ENCODE measurements at places on chromosomes 2 and 18.

GRCh38 chr2:185471441-185471840 lies 267.2 kb upstream of the FSIP2 start:
- DNase-seq, result no peak

GRCh38 chr2:67900826-67901225 lies 162.0 kb downstream of the C1D start:
- DNase-seq, result no peak

- no peak for DNase-seq
Measured at GRCh38 chr2:159737292-159737916, 25.1 kb downstream of the MARCHF7 start.

DNA sequence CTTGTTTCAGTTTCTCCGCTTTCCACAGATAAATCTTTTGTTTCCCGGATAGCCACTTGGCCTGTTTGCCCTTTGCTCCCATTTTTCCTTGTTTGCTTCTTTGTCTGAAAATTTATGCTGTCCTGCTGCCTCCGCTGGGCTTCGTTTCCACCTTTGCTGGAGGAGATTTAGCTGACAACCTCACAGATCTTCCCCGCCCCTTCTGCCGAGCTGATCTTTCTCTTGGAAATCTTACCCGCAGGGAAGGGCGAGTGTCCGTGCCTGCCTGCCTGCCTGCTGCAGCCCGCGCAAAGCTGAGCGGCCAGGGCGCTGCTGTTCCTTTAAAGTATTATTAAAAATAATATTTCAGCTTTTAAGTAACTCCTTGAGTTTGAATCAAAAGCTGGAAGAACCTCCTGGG lies 1.4 kb upstream of the XRCC5 start:
- DNase-seq, result no peak

- DNase-seq, result no peak
Measured at GRCh38 chr2:101787097-101787496, 89.6 kb downstream of the MAP4K4 start.

GRCh38 chr2:126510356-126510755 lies 145.6 kb upstream of the GYPC start:
- no peak for DNase-seq

- no peak for DNase-seq
Measured at GRCh38 chr2:42569116-42569711, 782 bp downstream of the MTA3 start.

DNA sequence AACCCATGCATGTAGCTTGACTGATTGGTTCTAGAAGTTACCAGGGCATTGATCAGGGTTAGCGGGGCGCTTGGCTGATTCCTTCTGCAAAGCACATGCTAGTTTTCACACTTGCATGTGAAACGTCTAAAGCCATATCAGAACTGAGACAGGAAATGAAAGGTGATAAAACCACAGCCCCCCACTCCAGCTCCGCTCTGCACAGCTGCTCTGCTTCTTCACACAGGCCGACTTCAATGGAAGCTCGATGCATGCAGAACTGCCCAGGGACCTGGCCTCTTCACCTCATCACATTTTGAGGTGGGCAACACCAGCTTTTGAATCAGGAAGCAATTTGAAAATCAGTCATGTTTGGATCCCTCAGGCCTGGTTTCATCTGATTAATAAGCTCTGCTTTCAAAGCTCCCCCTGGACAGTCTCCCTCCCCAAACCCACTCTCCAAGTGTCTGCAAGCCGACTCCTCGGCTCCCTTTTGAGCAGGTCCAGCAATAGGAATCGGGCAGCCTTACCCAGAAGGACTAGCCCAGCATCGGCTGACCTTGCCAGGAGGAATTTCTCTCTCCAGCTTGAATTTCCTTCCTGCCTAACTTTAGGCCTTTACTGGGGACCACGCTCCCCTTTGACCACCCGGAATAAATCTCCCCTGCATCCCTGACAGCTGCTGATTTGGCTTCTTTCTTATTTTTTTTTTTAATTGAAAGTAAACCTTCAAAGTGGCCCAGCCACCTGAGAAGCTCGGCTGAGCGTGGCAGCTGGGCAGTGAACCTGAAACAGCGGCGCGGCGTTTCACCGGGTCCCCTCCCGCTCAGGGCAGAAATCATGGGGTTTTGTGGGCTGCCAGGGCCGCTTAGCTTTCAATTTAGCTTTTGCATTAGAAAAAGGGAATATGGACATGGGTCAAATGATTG lies 31.7 kb downstream of the HRH4 start:
- no peak for DNase-seq

DNA sequence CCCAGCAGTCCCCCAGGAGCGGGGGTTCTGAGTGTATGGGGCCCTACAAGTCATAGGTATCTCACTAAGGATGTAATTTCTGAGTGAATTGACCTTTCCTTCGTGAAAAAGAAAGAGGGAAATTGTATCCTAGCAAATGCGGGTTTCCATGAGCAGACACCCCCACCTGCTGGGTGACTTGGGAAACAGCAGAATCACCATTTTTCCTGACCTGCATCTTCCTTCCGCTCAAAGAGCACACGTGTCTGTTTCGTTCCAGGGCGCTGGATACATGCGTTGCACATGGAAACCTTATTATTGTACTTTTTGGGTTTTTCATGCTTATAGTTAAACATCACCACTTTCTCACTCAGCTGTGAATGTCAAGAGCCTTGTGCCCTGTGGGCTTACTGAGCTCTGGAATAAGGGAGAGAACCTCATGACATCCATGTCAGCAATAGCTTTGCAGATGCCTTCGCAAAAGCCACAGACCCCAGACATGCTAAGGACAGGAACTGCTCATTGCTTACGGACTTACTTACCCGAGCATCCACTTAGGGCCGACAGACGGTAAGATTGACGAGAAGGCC lies 132.8 kb downstream of the TPO start:
- peak; percentile 58 for DNase-seq

DNA sequence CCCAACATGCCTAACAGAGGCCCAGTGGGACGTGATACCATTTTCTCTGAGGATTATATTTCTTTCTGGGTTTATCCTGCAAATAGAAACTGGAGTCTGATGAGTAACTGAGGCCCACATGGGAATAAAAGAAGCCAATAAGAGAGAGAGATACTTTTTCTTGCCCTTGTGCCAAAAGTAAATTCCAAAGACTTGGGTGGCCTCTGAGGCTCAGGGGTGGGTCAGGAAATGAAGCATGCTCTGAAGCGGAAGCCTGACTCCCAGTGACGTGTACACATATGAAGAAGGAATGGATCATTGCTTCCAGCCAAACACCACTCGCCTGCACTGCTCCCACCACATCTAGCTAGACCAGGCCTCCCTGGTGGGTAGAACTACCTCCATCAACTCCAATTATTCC lies 273.6 kb upstream of the NCKAP5 start:
- no peak for DNase-seq

DNA sequence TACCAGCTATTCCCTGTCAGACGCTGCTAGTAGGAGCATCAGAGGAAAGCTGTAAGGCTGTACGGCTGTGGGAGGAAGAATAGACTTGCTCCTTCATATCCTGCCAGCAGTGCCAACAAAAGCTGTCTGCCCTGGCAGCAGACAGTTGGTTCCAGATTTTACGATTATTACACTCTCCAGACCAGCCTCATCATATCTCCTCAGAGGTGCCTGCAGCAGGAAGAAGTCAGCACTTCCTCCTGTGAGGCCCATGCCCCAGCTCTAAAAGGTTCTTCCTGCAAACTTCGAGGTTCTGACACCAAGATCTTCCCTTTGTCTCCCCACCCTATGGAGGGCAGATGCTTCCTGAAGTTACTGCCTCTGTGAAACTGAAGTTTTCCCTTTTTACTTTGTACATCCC lies 537.7 kb upstream of the PKDCC start:
- DNase-seq, result no peak

- DNase-seq, result no peak
Measured at GRCh38 chr2:205139822-205140463, 542.4 kb upstream of the NRP2 start.

DNA sequence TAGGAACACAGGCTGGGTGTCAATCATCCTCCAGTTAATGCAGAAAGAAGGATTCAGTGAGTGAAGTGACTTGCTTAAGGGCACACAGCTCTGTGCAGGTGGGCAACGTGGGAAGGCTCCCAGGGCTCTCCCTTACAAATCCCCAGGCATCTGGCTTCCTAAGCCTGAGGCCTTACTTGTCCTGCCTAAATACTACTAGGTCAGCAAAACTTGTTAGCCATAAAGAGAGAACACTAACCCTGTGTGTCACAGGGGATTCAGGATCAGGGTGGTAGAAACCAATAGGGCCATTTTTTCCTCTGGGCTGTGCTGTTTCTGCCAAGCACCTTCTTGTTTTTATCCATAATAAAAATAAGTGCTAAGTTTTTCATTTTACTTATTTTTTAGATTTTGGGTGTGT lies 55.0 kb downstream of the GATA6 start:
- DNase-seq, result no peak

GRCh38 chr18:6672821-6673308 lies 56.7 kb upstream of the ARHGAP28 start:
- DNase-seq, result no peak

- no peak for DNase-seq
Measured at GRCh38 chr2:166238176-166238575, 110.4 kb upstream of the SCN1A start.

DNA sequence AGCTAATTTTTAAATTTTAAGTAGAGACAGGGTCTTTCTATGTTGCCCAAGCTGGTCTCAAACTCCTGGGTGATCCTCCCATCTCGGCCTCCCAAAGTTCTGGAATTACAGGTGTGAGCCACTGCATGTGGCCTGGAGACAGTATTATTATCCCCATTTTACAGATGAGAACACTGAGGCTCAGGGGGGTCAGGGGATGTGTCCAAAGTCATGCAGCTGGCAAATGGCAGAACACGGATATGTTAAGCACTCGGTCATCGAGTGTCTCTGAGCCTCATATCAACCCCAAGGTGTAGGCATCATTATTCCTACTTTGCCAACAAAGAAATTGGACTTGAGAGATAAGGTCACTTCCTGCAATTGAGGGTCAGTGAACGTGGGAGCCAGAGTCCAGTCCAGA lies 12.6 kb downstream of the KCNK3 start:
- no peak for DNase-seq

GRCh38 chr2:46384457-46384815 lies 87.2 kb downstream of the EPAS1 start:
- DNase-seq, result no peak

- no peak for DNase-seq
Measured at GRCh38 chr2:233042549-233042948, 10.1 kb downstream of the NEU2 start.

DNA sequence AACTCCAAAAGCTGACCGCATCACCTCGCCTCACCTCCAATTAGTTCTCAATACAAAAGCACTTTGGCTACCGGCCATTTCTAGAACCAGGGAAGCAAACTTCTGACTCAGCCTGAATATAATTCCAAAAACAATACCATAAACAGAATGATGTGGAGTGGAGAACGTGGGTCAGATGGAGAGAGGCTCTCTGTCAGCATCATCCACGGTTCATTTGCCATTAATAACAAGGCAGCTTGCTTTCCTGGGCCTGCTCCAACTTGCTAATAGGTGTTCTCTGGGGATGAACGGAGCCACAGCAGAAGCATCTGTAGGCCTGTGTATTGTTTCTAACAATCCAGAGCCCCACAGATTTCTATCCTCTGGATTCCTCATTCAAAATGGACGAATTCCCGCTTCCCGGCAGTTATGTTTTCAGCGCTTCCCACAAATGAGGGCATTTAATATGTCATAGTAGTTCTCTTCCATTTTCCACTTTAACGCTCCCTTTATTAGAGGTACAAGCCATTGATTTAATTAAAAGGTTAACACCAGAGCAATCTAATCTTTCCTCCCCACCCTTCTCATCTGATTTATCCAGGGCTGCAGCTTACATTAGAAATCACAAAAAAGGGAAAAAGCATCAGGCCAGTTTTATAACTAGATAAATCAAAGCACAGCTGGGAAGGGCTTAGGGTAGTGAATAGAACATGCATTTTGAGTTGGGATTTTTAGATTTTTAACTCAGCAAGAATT lies 23.2 kb upstream of the CNTNAP5 start:
- peak; percentile 94 for DNase-seq

DNA sequence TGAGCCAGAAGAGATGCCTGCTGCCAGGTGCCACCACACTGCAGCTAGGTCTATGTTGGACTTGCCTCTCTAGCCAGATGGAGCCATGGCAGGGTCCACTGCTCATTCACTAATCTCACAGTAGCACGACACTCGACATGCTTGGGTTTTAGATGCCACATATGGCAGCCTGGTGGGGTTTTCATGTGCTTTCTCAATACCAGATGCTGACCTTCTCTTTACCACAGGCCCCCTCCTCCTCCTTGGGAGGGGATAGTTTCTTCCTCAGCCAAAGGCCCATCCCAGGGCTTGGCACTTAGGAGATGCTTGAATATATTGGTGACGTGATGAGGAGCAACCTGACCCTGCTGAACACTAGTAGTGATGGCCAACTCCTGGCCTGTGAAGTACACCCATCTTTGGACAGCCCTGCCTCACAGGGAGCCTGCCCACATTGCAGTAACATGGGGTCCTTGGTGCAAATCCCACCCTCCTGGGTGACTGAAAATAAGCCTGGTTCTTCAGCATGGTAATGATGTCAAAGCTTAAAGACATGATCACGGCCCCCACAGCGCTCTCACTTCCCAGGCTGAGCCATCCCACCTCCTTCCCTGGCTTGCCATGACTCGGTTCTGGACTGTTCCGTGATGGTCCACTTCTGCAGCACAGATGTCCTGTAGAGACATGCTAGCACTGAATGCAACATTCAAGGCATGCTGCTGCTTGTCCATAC lies 227.5 kb downstream of the SH3RF3 start:
- DNase-seq, result peak; percentile 45

DNA sequence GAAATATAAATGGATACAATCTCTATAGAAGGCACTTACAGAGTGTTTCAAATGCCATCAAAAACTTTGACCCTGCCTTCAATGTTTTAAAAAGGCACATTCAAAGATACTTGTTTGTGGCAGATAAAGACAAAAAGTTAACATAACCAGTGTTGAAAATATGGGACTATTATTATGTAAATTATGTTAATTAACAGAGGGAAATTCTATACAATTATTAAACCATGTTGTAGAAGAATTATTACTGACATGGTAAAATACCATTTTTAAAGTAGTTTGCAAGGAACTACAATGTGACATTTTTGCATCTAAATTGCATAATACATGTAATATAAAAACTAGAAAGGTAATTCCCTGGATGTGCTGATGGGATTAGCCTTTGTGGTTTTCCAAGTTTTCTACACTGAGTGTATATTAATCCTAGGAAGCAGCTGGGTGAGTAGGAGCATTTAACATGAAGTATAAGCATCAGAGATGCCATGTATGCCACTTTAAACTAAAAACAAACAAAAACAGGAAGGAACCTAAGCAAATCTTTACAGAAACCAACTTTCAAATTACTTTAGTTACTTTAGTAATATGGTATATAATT lies 21.7 kb downstream of the MIB1 start:
- DNase-seq, result no peak
